Ureter (tissue), 1 donor: ENCODE measurements at places on chromosomes 6 and 20. TPM values are rescaled to one million over a fixed set of nuclear protein-coding genes. Genes with fewer than 3 reads are reported as not detected.

GRCh38 chr6:61949971-61950370 is 336.1 kb downstream of the KHDRBS2 start:
- no peak for DNase-seq

GRCh38 chr6:11714116-11714797 is 64.3 kb downstream of the ADTRP start:
- DNase-seq: no peak

GRCh38 chr6:148440877-148441453 is 98.3 kb downstream of the SASH1 start:
- no peak for DNase-seq

GRCh38 chr20:3224681-3225421 is 14.1 kb downstream of the SLC4A11 start:
- DNase-seq: no peak

- no peak for DNase-seq
Measured at GRCh38 chr20:57215826-57216471, 50.5 kb downstream of the BMP7 start.

GRCh38 chr20:44395461-44396340 is 40.2 kb downstream of the HNF4A start:
- DNase-seq: no peak

GRCh38 chr6:37514321-37514771 is 14.7 kb upstream of the CCDC167 start:
- DNase-seq: no peak

CARMIL1 gene
- total RNA-seq: 28.4 TPM

LAMA5 gene
- total RNA-seq: 433 TPM

MYO6 gene
- total RNA-seq: 81.1 TPM

LGSN gene
- total RNA-seq: not detected

RAMACL gene
- 7.8 TPM for total RNA-seq
